ENCODE measurements at places on chromosomes 1 and 21.

DNA sequence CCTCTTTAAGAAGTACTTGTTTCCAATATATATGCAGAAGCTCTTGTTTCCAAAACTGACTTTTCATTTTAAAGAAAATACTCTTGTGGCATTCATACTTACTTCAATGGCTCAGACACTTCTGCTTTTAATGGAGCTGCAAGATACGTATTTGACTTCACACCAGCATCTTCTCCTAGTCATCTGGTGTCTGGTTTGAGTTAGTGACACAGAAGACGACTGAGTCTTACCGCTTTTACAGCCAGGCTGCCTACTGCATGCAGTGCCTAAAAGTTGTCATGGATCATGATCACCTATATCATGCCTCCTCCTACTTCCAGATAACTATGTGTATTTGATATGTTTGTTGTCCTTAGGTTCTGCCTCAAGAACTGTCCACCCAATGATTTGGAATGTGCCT is 185.9 kb downstream of the TPR start:
- DNase-seq = no peak

- DNase-seq = no peak
Observed at GRCh38 chr1:111512132-111512889, 8.9 kb upstream of the ADORA3 start.

DNA sequence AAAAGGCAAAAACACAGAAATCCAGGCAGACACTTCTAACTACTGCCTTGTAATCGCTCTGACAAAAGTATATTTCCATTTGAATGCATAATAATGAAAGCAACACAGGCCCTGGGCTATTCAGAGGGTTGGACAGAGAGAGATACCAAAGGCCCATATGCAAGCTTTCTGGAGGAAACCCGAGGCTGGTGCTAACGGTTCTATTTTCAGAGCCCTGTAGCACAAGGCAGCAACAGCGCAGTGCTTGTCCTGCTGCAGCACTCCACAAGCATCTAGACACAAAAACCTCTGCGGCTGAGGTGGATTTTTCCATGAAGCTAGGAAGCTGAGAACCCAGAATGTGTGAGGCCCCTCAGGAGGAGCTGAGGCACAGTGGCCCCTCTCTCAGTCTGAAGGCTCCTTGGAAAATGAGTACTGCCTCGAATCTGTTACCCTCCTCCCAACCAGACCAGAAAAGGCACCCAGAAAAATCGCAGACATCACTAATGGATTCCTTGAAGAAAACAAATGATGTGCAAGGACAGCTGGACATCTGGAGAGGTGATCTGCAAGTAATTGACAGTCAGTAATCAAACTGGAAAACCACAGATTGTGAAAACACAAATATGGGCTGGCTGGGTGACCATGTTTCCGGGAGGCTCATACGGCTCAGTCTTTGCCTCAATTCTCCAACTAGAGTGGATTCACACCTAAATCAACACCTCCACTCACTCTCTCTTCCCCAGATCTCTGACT is 54.0 kb downstream of the COLGALT2 start:
- no peak for DNase-seq

DNA sequence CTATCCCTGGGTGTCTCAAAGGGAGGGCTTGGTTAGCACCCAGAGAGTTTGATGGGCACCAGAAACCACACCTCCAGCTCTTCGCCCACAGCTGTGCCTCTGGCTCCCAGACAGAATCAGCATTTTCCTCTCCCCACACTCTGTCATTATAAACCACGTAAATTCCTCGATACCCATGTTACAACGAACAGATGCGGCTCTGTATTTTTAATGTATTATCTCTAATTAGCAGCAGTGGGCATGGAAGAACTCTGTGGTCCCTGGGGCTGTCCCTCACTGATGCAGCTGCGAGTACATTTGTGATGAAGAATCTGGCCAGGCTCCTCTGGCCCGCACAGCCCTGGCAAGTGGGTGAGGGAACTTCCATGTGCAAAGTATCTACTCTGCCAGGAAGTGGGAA is 10.8 kb downstream of the HMGB4 start:
- no peak for DNase-seq

GRCh38 chr1:97379387-97380075 is 541.3 kb downstream of the DPYD start:
- no peak for DNase-seq

GRCh38 chr1:58996341-58997059 is 212.7 kb upstream of the JUN start:
- DNase-seq = no peak

DNA sequence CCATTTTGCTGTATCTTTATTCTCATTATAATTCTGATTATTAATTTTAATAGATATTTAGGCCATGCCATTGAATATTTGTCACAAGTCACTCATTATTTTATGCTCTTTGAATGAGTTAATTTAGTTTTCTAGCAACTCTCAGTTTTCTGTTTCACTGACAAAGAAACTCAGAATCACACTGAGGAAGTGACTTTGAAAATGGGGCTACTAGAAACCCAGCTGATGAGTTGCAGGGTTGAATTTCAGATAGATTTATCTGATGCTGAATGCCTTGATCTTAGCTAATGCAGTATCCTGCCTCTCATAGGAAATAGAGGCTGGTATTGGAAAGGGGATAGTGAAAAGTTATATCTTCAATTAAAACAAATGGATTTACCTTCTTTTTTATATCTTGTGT is 67.4 kb upstream of the PLA2G4A start:
- no peak for DNase-seq

DNA sequence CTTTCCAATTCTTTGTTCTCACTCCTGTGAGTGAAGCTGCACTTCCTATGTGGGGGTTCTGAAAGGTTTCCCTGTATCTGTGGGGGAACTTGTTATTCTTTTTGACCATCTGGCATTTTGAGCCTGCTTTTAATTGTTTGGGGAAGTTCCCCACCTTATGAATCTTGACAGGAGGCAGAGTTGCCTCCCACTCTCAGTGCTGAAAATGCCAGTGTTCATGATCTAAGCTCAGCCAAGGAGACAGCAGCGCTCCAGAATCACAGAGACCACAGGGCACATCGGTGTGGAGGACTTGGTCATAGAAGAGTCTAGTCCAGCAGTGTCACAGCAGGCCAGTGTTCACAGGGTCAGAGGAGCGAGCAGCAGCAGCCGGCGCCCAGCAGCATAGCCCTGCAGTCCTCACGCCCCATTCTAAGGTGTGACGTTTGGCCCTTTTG is 63.8 kb upstream of the PRDX6 start:
- DNase-seq = no peak

- DNase-seq = no peak
Observed at GRCh38 chr1:30305061-30305460, 418.3 kb downstream of the MATN1 start.

- no peak for DNase-seq
Observed at GRCh38 chr1:215375381-215375780, 191.7 kb upstream of the KCTD3 start.

GRCh38 chr1:157157501-157158190 is 19.5 kb upstream of the ETV3 start:
- no peak for DNase-seq

DNA sequence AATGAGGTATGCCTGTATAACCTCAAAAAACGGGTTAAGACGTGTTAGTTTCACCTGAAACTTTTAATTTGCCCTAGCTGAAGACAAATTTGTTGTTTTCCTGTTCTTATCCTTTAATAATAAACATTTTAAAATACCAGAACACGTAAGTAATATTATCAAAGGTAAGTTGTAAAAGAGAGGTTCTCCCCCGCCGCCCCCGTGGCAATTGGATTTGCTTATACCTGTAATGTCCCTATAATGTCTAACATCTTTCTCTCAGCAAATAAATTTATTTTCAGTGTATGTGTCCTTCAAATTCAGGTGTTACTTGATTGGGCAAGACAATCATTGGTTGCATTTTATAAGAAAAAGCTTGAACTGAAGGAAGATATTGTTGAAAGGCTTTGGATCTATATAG is 5.9 kb downstream of the URB2 start:
- DNase-seq = no peak

DNA sequence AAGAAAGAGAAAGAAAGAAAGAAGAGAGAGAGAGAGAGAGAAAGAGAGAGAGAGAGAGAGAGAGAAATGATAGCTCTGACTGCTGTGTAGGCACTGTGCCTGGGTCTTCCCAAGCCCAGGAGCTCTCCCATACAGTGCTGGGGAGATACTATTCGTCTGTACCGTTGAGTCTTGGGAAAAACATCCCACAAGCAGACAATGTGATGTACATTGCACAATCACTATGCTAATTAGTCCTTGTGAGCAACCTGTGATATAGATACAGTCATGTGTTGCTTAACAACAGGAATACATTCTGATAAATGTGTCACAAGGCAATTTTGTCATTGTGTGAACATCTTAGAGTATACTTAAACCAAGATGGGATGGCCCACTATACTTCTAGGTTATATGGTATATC is 381.0 kb downstream of the HHAT start:
- DNase-seq = no peak

- DNase-seq = no peak
Observed at GRCh38 chr21:14744368-14744767, 198.3 kb upstream of the SAMSN1 start.

GRCh38 chr1:38064197-38064903 is 17.8 kb upstream of the POU3F1 start:
- no peak for DNase-seq

DNA sequence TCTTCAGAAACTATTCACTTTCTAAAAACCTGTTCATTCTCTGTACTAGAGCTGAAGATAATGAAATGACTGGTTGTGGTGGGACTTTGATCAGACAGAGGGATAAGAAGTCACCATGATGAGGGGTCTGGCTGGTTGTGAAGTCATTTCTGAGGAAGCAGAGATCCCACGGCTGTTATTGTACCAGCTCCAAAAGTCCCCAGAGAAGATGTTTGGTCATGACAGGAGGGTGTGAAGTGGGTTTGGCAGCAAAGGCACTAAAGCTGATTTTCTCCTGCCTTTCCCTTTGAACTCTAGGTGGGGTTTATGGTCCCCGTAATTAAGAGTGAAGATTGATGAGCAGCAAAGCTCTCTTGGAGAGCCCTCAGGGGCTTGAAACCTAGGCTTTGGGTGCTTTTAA is 103.1 kb upstream of the CACHD1 start:
- DNase-seq = no peak

DNA sequence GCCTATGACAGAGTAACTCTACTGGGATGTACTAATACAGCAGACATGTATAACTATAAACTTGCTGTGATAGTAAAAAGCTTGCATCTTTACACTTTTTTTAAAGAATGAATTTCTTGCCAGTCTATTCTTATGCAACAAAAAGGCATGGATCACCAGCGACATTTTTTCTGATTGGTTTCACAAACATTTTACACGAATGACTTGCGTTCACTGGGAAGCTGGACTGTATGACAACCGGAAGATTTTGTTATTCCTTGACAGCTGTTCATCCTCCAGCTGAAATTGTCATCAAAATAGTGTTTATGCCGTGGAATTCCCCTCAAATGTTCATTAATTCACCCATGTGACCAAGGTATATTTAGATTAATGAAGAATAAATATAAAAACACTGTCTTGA is 131.0 kb downstream of the XPR1 start:
- no peak for DNase-seq

DNA sequence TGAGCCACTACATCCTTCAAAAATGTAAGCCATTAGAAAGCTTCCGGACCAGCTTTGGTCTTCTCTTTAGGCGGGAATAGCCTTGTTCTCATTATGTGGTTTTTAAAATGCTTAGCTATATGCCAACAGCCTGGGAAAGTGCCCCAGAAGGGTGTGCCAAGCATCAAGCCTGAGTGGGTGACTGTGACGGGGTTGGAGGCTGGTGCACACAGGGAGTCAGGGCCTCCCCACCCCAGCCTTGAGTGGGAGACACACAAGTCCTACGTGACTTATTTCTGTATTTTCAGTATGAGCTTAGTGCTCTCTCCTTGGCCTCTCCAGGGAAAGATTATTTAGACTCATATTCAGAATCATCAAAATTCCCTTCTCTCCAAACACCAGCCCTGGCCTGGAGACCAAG is 9.8 kb downstream of the UBASH3A start:
- DNase-seq = no peak

DNA sequence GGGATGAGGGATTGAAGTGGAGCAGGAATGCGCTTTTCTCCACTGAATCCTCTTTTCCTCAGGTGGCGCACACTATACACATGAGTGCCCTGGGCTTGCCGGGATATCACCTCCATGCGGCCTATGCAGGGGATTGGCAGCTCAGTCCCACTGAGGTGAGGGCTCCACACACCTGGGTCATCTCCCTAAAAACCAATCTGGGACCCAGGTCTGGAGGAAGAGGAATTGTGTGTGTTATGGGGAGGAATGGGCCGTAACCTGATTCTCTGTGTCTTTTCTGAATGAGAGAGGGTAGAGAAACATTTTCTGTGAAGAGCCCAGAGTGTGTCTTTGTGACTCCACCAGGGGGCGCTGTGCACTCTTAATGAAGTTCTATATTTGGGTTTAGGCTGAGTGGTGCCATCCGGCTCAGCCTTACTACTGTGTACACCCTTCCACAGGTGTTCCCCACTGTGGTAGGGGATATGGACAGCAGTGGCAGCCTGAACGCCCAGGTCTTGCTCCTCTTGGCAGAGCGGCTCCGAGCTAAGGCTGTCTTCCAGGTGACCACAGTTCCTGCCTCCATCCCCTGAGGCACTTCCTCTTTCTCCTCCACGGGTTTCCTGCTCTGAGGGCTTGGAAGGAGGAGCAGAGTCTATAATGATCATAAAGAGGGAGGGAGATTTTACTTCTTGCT is 1.5 kb downstream of the TOMM40L start:
- DNase-seq = peak; percentile 95

GRCh38 chr1:221688488-221688843 is 53.4 kb downstream of the DUSP10 start:
- no peak for DNase-seq

DNA sequence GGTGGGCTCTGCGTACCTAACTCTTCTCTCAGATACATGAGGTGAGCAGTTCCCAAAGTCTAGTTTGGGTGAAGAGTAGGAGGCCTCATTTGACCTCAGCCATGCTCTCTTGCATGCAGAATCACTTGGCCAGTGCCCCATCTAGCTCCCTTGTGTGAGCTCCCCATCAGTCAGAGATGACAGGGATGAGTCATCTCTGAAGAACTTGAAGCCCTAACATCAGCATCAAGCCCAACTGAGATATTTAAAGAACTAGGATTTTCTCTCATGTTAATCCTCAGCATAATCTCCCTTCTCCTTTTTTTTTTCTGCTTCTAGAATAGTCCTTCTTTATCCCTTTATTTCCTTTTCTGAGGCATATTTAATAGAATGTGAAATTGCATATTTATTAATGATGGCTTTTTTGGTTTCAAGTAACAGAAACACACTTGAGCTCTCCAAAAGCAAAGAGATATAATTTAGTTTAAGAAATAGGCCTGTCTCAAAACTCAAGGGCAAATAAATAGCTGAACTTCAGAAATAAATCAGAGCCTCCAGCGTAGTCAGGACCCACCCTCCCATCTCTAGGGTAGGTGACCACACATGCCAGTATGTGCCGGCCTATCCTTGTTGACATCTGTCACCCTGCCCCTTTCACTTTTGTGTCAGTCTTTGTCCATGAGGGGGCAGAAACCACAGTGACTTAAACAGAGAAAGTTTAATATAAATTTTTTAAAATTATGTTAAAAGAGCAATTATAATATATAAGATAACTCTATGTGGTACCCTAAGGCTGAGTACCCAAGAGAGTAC is 112.3 kb downstream of the TSEN15 start:
- no peak for DNase-seq
